Smooth muscle cell of the brain vasculature (primary cell): ENCODE measurements at places on chromosomes 3 and 15.

GRCh38 chr3:22372292-22373062, 621.5 kb upstream of the ZNF385D start:
- DNase-seq, result no peak

GRCh38 chr3:86239946-86240345, 751.0 kb downstream of the VGLL3 start:
- DNase-seq, result no peak

DNA sequence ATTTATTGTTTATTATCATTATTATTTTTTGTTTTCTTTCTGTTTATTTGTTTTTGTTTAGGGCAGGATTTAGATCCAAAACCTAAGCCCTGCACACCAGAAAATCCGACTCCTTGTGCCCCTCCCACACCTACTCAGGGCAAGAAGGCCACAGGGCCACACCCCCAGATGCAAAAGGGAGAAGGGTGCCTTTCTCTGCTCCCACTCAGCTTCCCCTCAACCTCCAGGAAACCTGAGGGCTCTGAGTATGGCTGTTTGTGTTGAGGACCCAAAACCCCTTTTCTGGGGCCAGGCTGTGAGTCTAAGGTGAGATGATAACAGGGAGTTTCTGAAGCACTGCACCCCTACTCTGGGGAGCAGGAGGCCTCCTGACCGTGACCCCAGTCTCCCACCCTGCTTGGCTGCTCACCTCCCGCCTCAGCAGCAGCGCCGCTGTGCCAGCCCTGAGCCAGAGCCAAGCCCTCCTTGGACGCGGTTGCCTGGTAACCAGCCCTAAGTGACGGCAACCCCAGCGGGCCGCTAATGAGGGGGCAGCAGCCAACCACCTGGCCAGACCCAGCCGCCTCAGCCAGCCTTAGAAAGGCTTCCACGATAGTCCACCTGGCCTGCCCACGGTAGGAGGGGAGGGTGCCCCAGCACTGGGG, 6.4 kb upstream of the C15orf39 start:
- DNase-seq, result no peak

DNA sequence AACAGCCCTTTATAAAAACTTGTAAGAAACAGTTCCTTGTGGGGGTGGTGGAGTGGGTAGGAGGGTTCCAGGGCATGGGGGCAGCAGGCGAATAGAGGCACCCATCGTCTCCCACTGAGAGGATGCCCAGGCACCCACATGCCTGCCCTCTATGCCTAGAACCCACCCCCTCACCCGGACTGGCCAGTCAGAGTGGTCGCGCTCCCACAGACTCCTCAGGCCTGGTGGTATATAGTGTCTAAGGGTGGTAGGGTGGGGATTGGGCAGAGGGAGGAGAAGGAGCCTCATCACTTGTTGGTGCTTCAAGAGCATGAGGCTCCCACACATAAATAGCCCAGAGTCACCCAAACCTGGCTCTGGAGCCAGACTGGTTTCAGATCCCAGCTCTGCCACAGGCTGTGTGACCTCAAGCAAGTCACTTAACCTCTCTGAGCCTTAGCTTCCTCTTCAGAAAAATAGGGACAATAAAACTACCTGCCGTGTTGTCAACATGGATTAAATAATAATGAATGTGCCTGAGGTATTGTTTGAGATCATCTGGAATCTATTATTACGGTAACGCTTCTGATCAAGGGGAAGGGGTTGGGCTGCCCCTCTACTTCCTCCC, 262.1 kb downstream of the UACA start:
- DNase-seq, result no peak

- DNase-seq, result no peak
Measured at GRCh38 chr3:13123013-13123654, 49.9 kb upstream of the IQSEC1 start.

GRCh38 chr3:194488055-194488742, 1.4 kb upstream of the ATP13A3 start:
- DNase-seq, result no peak
